ENCODE measurements at places on chromosomes 4 and X.

- DNase-seq, result no peak
These were observed 389.5 kb upstream of the GRID2 start for GRCh38 chr4:91914176-91914804.

DNA sequence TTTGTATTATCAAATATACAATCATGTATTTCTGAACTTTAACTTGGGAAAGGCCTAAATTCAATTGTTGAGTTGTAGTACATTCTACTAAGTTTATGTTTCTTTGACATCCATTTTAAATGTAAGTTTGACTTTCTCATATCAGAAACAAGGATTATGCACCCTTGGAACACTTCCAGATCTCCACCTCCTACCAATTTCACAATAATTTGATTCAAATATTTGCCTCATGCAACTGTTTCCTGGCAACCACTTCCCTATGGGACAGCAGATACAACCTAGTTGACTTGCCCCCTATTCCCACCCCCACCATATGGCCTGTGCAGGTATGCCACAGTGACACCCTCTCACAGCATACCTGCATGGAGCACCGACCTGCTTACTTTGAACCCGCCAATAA, 506.4 kb upstream of the PABPC4L start:
- no peak for DNase-seq

GRCh38 chr4:184992422-184992821, 25.9 kb upstream of the HELT start:
- no peak for DNase-seq

DNA sequence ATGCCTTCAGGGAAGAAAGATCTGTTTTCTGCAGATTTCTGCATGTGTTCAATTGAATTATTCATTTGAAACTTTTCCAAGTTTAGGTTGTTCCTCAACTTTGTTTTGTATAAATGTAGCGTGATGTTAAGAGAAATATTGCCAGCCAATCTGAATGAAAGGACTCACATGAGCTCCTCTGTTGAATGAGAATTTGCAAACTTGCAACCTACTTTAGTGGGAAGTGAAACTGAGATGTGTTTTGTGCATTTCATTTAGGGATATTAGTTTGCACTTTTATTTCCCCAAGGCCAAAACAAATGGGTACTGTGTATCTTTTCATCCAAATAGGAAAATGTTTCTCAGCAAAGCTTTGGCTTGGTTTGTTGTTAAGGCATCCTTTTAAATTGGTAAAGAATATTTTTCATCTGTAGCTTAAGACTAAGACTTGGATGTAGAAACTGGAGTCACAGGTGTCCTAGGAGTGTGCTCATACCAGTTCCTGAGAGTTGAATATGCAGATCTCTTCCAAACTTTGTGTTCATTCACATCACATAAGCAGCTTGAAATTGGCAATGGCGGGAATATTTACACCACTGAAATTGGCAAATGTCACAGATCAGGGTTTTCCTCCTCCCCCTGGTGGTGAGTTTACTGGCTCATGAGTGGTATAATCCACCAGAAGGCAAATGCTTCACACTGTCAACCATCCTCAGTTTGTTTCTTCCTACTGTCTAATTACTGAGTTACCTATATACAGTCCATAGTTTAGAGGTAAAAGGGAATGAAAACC, 193.6 kb upstream of the BANK1 start:
- DNase-seq, result no peak

GRCh38 chrX:70013466-70014381, 36.0 kb downstream of the AWAT2 start:
- DNase-seq, result no peak

- no peak for DNase-seq
These were observed 52.9 kb downstream of the JAKMIP1 start for GRCh38 chr4:6147441-6147840.

DNA sequence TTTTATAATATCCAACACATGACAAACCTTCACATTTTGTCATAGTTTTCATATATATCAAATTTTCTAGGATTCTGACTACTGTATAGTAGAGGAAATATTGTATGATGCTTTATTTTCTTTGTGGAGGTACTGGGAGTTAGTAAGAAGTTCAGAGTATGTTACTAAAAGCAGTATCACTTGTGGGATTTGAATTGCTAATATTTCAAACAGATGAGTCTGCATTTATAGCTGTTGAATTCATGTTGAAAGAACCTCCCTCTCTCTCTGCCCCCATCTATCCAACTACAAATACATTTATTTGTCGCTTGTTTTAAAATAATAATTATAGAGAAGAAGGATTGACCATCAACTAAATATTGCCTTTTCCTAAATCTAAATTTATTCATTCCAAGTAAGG, 29.8 kb upstream of the MAPK10 start:
- DNase-seq, result no peak

GRCh38 chr4:39716356-39716755, 18.4 kb downstream of the UBE2K start:
- DNase-seq, result no peak

- no peak for DNase-seq
These were observed 59.6 kb upstream of the DHX15 start for GRCh38 chr4:24643774-24644520.

DNA sequence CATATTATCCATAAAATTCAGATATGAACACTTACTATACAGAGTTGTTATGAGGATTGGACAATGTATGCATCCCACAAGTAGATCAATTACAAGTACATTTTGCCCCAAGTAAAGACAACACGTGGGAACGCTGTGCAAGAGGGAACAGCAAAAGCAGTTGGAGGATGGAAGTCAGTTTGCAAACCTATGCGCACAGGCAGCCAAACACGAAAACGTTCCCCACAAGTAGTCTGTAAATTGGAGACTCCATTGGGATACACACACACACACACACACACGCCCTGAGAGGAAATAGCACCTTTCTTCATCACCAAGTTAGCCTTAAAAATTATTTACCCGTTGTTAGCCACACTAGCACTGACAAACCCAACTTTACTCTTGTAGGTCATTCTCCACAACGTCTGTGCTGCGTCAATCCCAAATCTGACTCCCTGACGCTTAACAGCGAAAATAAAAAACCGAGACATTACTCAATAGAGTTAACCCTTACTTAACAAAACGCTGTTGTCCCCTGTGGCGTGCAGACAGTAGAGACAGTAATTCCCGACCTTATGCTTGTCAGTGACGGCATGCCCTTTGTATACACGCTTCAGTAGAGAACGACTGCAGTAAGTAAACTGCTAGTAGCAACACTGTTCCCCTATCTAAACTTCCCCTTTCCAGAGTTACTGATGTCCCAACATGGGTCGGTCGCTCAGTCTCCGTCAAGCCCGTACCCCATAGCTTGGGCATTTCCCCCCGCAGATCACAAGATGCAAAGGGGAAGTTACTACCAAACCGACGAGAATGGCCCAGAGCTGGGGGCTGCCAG, 730 bp downstream of the MANBA start:
- peak; percentile 38 for DNase-seq

DNA sequence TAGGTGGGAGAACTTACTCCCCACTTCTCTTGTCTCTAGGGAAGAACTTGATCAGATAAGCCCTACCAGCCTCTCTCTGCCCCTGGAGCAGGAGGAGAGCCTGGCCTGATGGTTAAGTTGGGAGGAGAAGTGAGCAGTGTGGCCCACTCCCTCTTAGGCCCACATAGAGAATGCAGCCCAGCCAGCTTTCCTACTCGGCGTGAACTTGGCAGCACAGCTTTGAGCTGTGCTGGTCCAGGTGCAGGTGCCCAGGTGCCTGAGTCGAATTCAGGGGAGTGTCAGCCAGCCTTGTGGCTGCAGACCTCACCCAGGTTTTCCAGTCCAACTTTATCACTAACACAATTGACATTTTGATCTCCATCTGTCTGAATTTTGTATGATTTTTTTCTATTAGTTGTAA, 77.6 kb upstream of the PAQR3 start:
- DNase-seq, result no peak

DNA sequence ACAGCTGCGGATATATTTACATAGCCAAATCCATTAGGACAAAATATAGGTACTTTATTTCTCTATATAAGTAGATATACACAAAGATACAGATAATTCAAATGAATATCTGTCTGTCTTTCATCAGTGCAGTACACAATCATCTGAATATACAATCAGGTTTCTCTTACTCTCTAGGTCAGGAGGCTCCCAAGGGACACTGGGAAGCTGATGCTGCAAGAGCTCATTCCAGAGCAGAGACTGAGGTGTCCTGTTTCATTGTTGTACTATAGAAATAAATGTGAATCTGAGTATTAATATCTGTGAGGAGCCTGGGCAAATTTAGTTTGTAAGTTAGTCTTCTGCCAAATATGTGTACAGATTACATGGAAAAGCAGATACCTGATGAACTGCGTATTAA, 4.2 kb downstream of the TLL1 start:
- DNase-seq, result no peak

DNA sequence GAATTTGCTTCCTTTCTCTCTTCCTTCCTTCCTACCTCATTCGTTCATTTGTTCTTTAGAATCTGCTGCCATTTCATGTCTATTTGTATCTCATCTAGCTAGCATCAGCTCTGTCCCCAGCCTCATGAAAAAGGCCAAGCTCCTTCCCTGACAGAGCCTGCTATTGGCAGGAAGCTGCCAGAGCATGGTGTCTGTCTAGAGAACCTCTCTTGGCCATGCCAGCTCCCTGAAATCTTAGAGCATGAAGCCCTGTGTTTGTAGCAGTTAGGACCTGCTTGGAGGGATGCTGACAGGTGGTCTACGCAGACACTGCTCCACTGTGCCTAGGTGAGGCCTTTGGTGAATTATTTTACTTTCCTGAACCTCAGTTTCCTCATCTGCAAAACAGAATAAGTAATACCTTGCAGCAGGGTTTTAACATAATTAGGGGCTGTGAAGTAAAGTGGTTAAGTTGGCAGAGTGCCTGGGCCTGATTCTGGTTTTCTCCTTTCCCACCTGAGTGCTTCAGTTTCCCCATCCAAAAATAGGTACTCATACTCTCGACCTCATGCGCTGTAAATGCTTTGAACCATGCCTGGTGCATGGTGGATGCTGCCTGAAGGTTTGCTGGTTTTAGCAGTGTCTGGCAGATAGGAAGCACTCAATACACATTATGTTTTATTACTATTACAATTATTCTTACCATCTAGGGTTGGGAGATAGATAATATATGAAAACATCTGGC, 4.7 kb downstream of the PTTG2 start:
- DNase-seq, result no peak

DNA sequence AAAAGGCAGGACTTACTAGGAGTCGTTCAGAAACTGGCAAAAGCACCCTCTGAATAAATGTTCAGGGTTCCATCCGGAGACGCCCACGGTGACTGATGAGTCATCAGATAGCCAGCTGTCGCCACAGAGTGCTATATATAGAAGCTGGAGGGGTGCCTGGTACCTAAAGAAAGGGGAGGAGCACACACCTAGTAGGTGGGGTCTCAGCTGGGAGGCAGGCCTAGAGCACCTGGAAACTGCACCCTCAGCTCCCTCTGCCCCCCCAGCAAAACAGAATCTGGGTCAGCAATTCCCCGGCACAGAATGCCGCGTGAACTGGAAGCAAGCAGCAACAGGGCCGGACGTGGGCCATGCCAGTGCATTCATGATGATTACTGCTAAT, 242.0 kb downstream of the BCOR start:
- DNase-seq, result peak; percentile 29

DNA sequence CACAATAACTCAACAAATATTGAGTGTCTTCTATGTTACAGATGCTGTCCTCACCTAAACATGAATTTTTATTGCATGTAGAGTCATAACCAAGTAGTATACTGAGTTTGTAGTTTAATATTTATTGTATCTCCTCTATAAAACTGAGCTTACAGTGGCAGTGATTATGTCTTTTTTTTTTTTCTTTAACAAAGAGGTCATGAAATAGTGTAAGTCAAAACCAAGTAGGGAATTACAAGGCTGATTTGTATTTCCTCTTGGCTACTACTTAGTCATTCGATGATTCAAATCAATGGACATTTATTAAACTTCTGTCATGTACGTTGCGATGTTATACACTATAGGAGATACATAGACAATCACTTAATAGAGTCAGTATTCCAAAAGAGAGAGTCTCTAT, 48.4 kb downstream of the IL15 start:
- DNase-seq, result no peak

DNA sequence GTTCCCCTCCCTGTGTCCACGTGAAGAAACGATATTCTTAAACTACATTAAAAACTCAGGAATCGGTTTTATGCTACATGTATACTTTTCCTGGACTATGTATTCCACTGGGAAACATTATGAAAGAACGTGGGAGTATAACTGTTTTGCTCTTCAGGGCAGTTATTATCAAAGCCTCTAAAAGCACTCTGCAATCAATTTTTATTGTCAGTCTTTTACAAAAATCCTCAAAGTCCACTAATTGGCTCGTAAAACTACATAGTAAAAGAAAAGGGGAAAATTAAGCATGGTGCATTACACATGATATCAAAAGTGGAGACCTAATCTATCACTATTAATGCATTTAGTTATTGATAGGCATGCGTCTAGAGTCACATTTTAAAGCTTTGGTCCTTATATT, 11.4 kb upstream of the CFAP299 start:
- DNase-seq, result no peak

GRCh38 chr4:33959519-33959918, 2284.8 kb downstream of the ARAP2 start:
- DNase-seq, result no peak

DNA sequence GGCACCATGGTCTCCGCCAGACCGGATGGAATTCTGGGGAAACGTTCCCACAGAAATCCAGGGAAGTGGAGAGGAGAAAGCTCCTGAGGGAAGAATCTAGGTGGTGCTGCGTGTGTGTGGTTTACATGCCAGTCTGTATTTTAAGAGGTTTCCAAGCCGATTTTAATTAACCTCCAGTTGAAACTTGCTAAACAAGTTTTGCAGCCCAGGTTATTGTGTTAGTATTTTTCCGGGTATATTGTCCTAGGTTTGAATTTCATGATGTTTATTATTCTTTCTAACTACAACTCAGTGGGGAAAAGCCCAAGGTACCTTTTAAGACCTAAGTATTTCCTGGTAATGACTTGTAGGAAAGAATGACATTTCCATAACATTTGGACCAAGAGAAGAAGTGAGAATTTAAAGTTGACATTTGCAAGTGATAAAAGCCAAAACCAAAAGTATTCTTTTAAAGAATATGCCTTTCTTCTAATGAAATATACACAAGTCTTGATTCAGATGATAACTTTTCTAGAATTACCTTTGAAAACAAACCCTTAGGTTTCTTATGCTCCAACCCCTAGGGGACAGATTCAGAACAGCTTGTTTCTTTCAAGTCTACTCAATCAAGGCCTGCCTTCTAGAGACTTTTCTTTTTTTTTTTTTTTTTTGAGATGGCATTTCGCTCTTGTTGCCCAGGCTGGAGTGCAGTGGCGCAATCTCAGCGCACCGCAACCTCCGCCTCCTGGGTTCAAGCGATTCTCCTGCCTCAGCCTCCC, 14.6 kb downstream of the SAT1 start:
- no peak for DNase-seq

DNA sequence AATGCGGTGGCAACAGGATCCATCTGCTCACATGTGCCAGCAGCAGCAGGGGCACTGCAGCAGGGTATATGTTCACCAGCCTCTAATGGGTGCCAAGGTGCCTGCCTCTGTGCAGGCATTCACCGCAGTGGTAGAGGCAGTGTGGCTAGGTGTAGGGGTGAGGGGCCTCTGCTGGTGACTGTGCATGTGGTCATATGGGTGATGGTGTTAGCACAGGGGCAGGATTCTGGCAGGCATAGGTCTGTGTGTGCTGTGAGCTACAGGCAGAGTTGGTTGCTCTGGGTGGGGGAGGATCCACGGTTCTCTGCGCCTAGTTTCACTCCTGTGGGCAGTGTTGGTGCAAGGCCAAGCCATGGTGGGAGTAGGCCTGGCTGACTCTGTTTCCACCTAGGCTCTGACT, 566.5 kb upstream of the GNPDA2 start:
- DNase-seq, result no peak
